Glomerular endothelial cell (primary cell): ENCODE measurements at places on chromosomes 12 and 14. TPM values are rescaled to one million over a fixed set of nuclear protein-coding genes. Genes with fewer than 3 reads are reported as not detected.

Gene NFATC4
- 24.3 and 42.5 TPM in 2 replicates for total RNA-seq

Gene GATC
- 16.9 and 19.9 TPM in 2 replicates for total RNA-seq

Gene DBX2
- total RNA-seq: not detected in 2 replicates

Gene C12orf54
- total RNA-seq: not detected in 2 replicates

Gene PRB2
- not detected in 2 replicates for total RNA-seq

Gene APPL2
- 24.3 and 33.2 TPM in 2 replicates for total RNA-seq

Gene SERPINA12
- total RNA-seq: not detected in 2 replicates

Gene RIPK3
- total RNA-seq: 1.3 and 2.6 TPM in 2 replicates

Gene TGM1
- total RNA-seq: 0.64 and 2.5 TPM in 2 replicates

Gene IL26
- not detected in 2 replicates for total RNA-seq

Gene KIF26A
- 8.0 and 19.8 TPM in 2 replicates for total RNA-seq

Gene UNC119B
- 16.6 and 25.3 TPM in 2 replicates for total RNA-seq

Gene ASIC1
- total RNA-seq: 2.5 TPM in 2 replicates

Gene SRGAP1
- total RNA-seq: 14.9 and 16.4 TPM in 2 replicates

Gene LRFN5
- total RNA-seq: 0.41 and 1.4 TPM in 2 replicates

Gene RTL1
- 0.10 TPM in 1 of 2 replicates, not detected in the other for total RNA-seq

Gene OTX2
- total RNA-seq: not detected in 2 replicates

Gene PTPN11
- total RNA-seq: 78.4 and 82.7 TPM in 2 replicates

Gene OR4K14
- total RNA-seq: not detected in 2 replicates

Gene SERPINA3
- 0.10 and 0.29 TPM in 2 replicates for total RNA-seq

Gene PPP1R1A
- total RNA-seq: 0.15 TPM in 1 of 2 replicates, not detected in the other

Gene IL31
- not detected in 2 replicates for total RNA-seq

Gene AVPR1A
- total RNA-seq: not detected in 2 replicates

Gene PAPLN
- total RNA-seq: 17.1 and 58.0 TPM in 2 replicates

Gene USP44
- 0.41 and 0.73 TPM in 2 replicates for total RNA-seq
